ENCODE measurements at places on chromosomes 5 and 9. TPM values are rescaled to one million over a fixed set of nuclear protein-coding genes. Genes with fewer than 3 reads are reported as not detected.

The PCDHGA1 gene
- polyA plus RNA-seq, result not detected

The CEL gene
- polyA plus RNA-seq, result 0.44 TPM

The C9orf50 gene
- not detected for polyA plus RNA-seq

The TENT4A gene
- polyA plus RNA-seq, result 6.8 TPM

The CERCAM gene
- polyA plus RNA-seq, result 41.6 TPM

GRCh38 chr5:33297760-33298216, 143.0 kb upstream of the TARS1 start:
- no peak for DNase-seq

- DNase-seq, result peak; percentile 94
Observed at GRCh38 chr5:73278693-73279092, 105.7 kb downstream of the TMEM174 start.

DNA sequence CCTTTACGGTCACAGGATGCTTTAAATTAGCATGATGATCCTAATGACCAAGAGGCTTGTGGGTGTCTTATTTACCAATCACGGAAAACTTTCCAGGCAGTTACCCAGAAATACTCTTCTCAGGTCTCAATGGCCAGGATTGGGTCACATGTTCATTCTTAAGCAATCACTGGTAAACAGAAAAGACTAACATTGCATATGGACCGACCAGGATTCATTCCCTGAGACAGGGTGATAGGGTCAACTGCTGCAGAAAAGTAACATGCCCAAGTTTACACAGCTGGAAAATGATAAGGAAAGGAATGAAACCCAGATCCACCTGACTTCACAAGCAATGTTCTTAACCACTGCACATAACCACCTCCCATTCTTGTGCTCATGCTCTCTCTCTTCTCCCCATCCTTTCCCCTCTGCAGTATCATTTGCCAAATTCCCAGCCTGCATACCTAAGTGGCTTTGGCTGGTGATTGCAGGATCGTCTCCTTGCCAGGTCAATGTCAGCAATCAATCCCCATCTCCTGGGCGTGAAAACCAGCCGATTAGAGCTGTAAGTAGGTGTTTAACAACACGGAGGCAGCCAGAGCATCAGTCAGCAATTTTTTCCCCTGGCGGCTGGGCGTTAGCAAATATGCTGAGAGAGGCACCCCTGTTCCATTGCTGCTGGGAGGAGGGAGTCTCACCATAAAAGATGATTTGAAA, 219.4 kb downstream of the NMUR2 start:
- no peak for DNase-seq

- DNase-seq, result no peak
Observed at GRCh38 chr9:4489919-4490704, at the start of gene SLC1A1. TSS of gene SLC1A1 (plus strand) at chr9:4490468. CDS start at chr9:4490680, 212 bp downstream.

GRCh38 chr5:110354915-110355644, 371.4 kb downstream of the TMEM232 start:
- no peak for DNase-seq

DNA sequence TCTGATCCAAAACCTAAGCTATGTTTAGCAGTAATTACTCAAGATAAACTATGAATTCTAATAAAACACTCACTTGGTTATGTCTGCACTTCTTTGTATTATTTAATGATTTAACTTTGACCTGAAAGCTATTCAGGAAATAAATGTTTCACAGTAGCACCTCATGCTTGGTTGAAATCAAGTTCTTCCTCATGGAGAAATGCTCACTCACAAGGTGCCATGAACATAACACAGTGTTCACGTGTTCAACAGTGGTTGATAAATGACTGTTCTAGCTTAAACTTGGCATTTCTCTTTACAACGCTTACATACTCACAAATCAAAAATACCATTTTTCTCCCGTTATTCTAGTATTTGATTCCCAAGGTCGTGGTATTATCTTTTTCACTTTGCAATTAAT, 35.8 kb downstream of the PUM3 start:
- no peak for DNase-seq

Data from foreskin keratinocyte (primary cell).